ENCODE measurements at places on chromosomes 2 and 18.

DNA sequence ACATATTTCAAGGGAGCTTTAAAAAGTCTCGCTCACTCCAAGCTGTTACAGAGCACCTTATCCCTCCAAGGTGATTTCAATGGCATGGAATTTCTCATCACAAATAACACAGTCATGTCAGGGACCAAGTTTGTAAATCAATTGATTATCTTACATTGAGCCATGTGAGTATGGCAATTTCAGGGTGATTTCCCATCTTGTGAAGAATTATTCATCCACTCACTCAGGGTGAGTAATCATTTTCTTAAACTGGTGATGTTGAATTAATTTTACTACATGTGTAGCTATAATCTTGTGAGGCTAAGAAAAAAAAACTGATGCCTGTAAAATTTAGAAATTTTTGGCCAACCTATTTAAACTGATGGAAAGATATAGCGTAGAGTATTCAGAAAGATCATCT is 3.3 kb upstream of the ABCA12 start:
- no peak for DNase-seq

GRCh38 chr2:67867735-67868134 is 195.1 kb downstream of the C1D start:
- no peak for DNase-seq

- no peak for DNase-seq
Observed at GRCh38 chr2:73776381-73776780, 3.5 kb downstream of the DUSP11 start.

DNA sequence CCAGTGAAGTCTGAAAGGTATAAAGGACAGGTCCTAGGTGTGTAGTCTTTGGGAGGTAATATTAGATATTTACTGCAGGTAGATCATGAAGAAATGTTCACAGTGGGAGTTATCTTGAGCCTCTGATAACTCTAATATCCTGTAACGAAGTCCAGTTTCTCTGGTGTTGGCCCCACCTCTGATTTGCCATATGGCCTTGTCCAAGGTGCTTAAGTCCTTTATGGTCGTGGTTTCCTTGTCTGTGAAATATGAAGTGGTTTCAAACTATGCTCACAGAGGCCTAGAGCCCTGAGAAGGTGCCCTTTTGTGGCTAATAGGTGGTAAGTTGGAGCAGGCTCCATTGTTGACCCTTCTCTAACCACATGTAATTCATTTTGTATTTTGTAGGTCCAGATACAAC is 190.7 kb downstream of the ICOS start:
- DNase-seq, result no peak

GRCh38 chr2:74856004-74856578 is 22.2 kb downstream of the HK2 start:
- no peak for DNase-seq

- no peak for DNase-seq
Observed at GRCh38 chr18:75105551-75106254, 103.2 kb downstream of the PTGR3 start.

- peak; percentile 74 for DNase-seq
Observed at GRCh38 chr18:59547581-59548182, 149.5 kb downstream of the CCBE1 start.

Data from AG09309 (cell line).